ENCODE measurements at places on chromosomes 3 and 15. TPM values are rescaled to one million over a fixed set of nuclear protein-coding genes. Genes with fewer than 3 reads are reported as not detected.
A peak's percentile ranks its signal among the peaks of the same experiment; 100 is the strongest.

- DNase-seq: peak; percentile 53
Observed at GRCh38 chr15:71532994-71533393, 277.4 kb upstream of the NR2E3 start.

The STRIT1 gene
- total RNA-seq: not detected

- DNase-seq: peak; percentile 52
Observed at GRCh38 chr3:179082416-179082815, 10.8 kb upstream of the ZMAT3 start.

DNA sequence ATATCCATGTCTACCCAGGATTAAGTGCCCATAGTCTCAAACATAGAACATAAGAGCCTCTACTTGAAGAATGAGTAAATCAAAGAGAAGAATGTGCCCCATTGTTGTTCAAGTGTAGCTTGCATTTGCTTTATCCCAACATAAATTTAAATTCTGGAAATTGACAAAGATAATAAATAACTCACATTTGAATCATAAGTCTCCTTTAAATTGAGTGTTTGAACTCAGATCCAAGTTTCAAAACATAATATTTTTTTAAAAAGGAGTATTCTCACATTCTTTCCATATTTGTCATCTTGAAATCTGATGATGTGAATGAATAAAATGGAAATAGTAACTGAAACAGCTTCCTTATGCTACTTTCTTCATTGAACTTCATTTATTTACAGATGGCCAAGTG lies 135.2 kb downstream of the MECOM start:
- peak; percentile 8 for DNase-seq

The GOLGA6L10 gene
- total RNA-seq: 0.31 TPM

DNA sequence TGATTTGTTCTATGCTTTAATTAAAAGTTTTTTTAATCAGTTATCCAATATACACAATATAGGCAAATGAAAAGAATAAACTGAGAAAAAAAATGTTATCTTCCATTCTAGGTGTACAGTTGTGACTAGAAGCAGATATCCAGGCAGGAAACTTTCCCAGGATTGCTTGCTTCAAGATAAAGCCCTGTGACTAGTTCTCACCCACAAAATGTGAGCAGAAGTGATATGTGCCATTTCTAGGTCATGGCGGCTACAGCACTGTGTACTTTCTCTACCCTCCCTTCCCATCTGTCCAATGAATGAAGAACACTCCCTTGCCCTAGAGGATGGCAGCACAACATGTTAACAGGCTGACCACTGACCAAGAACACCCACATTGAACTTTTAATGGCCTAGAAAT lies 110.5 kb upstream of the STT3B start:
- DNase-seq: no peak

GRCh38 chr3:190131329-190131728 lies 10.6 kb upstream of the P3H2 start:
- DNase-seq: peak; percentile 66

The P2RY12 gene
- total RNA-seq: not detected

Measured in HT1080 (cell line).